ENCODE measurements at places on chromosomes 11 and 22.

- peak; percentile 36 for DNase-seq
Measured at GRCh38 chr11:65498042-65498726, 661 bp upstream of the MALAT1 start.

DNA sequence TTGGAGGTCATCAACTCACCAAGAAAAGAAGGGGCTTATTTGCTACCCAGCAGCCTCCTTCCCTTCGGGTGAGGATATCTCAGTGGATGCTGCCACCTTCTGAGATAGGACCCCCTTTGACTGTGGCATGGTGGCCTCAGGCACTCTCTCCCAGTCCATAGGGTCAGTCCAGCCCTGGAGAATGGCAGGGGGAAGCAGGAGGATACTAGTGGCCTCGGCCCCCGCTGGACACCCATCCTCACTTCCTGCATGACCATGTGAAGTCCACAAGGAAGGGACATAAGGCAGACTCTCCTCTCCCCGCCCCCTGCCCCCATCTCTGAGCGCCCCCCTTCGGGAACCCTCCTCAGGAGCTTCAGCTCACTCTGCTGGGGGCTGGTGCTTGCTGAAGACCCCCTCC, 24.4 kb downstream of the TPBGL start:
- no peak for DNase-seq

DNA sequence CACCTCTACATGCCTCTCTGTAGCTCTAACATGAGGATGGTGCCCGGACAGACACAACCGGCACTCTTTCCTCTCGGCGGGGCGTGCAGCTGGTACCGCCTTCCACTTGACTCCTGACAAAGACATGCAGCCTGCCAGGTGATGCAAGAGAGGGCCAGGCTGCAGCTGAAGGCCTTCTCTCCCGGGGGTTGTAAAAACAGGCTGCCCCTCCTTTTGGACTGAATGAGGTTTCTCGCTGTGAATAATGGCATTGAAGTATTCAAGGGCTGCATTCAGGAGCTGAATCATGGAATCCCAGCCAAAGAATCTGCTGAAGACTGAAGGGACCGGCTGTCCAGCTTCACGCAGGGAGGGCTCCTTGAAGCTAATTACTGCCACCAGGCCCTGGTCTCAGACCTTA, 110.9 kb downstream of the GALNT18 start:
- no peak for DNase-seq

GRCh38 chr11:11084337-11084736, 226.5 kb upstream of the ZBED5 start:
- DNase-seq = no peak

DNA sequence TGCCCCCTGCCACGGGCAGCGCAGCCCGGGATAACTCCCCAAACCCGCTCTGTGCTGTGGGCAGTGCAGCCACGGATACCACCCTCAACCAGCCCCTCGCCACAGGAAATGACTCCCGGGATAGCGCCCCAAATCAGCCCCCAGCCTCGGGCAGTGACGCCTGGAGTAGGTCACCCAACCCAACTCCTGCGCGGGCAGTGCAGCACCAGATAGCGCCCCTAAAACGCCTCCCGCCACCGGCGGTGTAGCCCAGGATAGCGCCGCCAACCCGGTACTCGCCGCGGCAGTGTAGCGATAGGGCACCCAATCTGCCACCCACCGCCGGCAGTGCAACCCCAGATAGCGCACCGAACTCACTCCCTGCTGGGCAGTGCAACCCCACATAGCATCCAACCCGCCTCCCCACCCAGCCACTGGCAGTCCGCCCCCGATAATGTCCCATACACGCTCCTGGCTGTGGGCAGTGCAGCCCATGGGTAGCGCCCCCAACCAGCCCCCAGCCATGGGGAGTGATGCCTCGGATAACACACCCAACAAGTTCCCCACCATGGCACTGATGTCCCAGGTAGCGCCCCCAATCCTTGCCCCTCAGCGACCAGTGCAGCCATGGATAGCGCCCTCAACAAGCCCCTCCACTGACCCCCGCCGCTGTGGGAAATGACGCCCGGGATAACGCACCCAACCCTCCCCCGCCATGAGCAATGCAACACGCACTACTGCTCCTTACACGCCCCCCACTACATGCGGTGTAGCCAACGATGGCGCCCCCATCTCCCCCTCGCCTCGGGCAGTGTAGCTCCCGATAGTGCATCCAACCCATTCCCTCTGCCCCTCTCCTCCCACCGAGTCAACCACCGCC, 1.5 kb downstream of the RFPL2 start:
- no peak for DNase-seq

- DNase-seq = no peak
Measured at GRCh38 chr11:72587696-72588095, 86.5 kb downstream of the PDE2A start.

DNA sequence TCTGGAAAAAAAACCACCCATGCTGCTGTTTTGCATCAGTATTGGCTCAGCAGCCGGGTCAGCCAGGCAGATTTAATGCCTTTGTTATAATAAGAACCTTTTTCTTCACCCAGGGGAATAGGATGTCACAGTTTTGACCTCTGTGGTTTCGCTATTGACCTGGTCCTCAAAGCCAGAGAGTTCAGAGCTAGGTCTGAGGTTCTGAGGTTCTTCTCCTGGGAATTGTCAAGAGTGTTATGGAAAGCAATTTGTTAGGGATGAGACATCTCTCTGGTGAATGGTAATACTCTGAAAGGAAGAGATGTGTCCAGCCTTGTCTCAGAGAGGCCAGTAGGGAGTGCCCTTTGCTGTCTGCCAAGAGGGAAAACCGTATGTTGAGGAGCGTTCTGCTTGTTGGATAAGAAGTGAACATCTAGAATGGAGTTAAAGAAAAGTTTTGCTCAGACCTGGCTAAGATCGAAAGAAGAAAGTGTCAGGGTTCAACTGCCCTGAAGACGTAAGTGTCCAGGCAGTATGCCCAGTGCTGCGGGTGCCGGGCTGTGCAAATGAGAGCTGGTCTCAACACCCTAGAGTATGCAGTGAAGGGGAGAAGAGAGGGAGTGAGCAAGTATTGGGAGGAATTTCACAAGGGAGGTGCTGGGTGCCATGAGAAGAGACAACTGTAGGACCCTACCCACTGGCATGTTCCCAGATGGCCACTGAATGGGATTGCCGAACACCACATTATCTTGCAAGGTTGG, 150.9 kb upstream of the TTC12 start:
- no peak for DNase-seq

DNA sequence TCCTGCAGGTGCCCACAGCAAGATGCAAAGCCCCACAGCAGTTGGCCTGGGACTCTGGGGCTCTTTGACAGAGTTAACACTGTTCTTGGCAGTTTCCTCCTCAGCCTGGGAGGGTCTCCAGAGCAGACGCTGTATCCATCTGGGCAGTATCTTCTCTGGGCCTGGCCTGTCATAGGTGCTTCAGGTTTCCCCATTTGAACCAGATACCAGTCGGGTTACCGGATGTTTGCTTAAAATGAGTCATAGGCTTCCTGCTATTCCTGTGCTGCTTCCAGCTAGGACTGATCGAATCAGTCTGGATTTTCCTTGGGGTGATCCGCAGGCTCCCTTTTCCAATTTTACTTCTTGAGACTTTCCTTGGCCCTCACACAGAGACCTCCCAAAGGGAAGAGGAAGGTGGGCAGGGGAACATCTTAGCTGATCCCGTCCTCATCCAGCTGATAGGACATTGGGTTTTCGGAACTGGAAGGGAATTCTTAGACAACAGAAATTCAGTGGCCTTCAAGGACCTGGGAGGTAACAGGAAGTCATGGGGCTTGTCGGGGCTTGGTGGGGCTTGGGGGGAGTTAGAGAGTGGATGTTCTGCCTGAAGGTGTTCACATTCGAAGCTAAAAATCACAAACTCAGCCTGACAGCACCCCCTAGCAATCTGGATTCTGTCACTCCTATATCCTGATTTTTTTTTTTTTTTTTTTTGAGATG, 2.4 kb upstream of the RANGAP1 start:
- no peak for DNase-seq

- DNase-seq = peak; percentile 69
Measured at GRCh38 chr22:38751422-38752346, 4.1 kb downstream of the SUN2 start.

DNA sequence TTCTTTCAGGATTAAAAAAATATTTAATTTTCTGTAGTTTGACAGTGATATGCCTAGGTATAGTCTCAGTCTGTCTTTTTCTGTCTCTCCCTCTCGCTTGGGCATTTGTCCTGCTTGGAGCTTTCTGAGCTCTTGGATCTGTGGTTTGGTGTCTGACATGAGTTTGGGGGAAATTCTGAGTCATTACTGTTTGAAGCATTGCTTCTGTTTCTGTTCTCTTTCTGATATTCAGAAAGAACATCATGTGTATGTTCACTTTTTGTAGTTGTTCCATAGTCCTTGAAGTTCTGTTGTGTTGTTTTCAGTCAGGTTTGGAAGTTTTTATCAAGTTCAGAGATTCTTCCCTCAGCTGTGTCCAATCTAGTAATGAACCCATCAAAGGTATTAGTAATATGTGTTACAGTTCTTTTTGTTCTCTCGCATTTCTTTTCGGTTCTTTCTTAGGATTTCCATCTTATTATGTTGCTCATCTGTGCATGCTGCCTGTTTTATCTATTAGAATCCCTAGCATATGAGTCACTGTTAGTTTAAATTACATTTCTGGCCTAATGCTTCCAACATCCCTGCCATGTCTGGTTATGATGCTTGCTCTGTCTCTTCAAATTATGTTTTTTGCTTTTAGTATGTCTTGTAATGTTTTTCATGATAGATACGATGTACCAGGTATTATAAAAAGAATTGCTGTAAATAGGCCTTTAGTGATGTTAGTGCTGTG, 48.4 kb downstream of the DDX10 start:
- DNase-seq = no peak

GRCh38 chr11:88604260-88604659, 266.7 kb upstream of the CTSC start:
- DNase-seq = no peak

DNA sequence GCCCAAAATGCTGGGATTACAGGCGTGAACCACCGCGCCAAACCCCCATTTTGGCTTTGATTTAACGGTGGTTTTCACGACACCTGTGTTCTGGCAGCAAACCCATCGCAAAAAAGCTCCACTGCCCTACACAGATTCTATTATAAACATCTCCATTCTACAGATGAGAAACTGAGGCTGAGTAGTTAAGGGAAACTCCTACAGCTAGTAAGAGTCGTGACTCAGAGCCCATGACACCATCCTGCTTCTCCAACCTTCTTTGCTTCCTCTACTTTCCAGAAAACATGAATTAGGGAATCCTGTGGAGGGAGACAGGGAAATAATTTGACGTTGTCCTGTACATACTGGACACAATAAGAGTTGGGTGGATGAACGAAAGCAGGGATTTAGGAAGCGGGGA, 429 bp upstream of the SNX15 start:
- no peak for DNase-seq

- no peak for DNase-seq
Measured at GRCh38 chr11:41020259-41020658, 439.2 kb downstream of the LRRC4C start.

DNA sequence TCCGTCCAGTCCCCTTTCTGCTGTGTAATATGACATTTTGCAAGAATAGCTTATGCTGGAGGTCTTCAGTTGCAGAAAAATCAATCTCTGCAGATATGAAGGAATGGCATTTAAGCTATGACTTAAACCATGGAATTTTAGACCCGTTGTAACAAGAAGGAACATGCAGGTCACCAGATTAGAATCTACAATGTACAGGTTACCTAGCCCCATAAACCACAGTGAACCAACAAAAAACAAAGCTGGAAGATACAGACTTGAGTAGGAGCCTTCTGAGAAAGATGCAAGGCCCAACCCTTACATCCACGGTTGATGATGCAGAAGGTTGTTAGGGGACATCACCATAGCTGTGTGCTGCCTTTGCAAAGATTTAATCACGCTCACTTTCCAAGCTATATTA, 132.5 kb downstream of the WT1 start:
- no peak for DNase-seq

DNA sequence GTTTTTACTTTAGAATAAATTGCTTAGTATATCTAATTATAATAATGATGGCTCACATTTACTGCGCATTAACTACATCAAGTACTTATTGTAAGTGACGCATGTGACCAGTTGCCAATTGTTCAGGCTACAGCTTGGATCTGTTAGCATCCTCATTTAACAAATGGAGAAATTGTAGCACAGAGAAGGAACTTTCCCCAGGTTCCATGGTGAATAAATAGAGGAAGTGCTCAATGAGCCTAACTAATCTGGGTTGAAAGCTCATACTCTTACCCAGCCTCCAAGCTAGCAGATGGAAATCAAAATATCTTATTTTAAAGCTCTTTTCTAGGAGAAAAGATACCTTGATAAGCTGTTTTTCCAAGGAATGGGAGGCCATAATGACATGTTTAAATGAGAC, 19.8 kb downstream of the MMP27 start:
- DNase-seq = no peak

- DNase-seq = no peak
Measured at GRCh38 chr11:64564947-64565889, 25.8 kb upstream of the SLC22A12 start.

DNA sequence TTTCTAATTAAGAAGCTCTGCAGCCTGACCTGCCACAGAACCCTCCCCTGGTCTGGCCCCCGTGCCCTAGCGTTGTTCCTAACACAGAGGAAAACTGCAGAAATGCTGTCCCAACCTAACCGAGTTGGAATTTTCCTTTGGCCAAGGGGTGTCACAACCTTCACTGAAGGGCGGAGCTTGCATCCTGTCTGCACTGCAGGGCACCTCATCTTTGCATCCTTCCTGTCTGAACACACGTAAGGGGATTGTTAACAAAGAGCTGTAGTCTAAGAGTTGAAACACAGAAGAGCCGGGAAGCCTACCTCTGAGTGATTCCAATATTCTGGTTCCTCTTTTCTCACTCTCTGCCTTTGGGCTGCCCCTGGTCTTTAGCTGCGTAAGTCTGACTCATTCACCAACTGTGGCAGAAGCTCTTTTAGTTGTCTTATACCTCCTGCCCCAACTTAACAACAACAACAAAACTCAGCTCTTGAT, 1.6 kb downstream of the DIXDC1 start:
- no peak for DNase-seq

- DNase-seq = no peak
Measured at GRCh38 chr11:124917115-124917637, 1.9 kb upstream of the HEPN1 start.

DNA sequence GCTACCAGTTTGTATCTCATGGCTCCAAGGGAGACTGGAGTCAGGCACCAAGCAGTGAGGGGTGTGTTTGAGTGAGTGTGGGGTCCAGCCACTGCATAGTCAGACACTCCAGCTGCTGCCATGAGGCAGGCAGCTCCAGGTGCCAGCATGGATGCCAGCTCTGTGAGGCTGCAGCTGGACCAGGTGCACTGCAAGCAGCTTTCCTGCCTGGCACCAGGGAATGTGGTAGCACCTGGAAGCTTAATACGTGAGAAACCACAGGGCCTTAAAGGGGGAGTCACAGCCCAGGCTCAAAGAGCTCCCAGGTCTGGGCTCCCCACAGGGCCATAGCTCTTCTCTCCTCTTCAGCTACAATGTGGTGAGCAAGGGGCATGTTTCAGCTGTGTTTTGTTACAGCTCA, 817.8 kb upstream of the LUZP2 start:
- no peak for DNase-seq

GRCh38 chr22:22555596-22555995, 3.5 kb downstream of the PRAME start:
- no peak for DNase-seq
